Activated naive CD4-positive, alpha-beta T cell treated with anti-CD3 and anti-CD28 coated beads for 36 hours (primary cell): ENCODE measurements at places on chromosomes 4 and X. TPM values are rescaled to one million over a fixed set of nuclear protein-coding genes. Genes with fewer than 3 reads are reported as not detected.

The MCF2 gene
- 0.10 TPM for total RNA-seq

The PABPC5 gene
- not detected for total RNA-seq

The PTPN13 gene
- total RNA-seq = not detected

The CLIC2 gene
- total RNA-seq = 0.74 TPM

The ASB12 gene
- 0.17 TPM for total RNA-seq

The SHISA3 gene
- 0.72 TPM for total RNA-seq

The SMR3B gene
- total RNA-seq = not detected

The F8A2 gene
- not detected for total RNA-seq

The TMEM47 gene
- not detected for total RNA-seq

The ANOS1 gene
- total RNA-seq = not detected

- no peak for DNase-seq
Observed at GRCh38 chr4:41125558-41126311, 88.6 kb downstream of the APBB2 start.

- DNase-seq = no peak
Observed at GRCh38 chr4:110920990-110921389, 298.1 kb upstream of the PITX2 start.

DNA sequence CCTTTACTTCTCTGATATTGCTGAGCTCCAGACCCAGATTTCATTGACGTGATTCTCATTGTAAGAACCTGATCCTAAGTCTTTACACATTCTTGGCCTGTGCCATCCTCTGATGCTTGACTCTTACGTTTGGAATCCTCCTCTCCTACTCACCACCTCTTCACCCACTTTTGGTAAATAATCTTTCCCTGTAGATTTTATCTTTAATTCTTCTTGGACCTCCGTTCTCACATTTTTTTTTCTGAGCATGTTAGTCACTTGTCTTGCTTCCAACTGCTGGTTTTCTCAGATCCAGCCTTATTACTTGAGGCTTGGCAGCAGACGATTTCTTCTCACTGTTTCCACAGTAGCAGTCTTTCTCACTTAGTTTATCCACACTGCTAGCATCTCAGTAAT, 12.4 kb upstream of the SH3RF1 start:
- no peak for DNase-seq

DNA sequence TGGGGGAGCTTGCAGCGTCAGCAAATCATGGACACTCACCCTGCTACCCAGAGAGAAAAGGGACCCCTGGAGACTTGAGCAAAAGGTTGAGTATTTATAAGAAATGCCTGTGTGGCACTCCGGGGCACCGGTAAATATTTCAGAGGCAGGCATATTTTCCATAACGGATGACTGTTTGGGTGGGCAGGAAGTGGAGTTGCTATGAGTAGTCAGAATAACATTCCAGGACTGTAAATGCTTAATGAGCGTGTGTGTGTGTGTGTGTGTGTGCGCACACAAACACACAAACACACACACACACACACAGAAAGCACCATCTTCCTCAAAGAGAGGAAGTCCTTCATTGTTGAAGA, 74.6 kb downstream of the MXRA5 start:
- DNase-seq = no peak

DNA sequence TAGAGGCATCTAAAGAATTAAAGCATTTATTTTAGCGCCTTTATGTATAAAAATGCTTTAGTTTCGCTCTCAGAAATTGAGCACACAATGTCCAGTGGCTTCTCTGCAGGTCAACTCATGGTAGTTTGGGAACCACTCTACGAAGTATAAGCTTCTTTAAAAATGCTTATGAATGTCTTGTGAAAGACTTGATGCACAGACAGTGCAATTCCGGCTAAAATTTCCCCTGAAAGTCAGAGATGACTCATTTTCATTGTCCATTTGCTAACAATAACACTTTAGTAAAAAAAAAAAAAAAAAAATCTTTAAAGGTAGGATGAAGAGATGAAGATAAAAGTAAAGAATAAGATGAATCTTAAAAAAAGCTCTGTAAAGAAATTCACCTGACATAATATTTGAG, 117.2 kb downstream of the PDHA2 start:
- DNase-seq = no peak

- no peak for DNase-seq
Observed at GRCh38 chr4:152117520-152117919, 356.7 kb upstream of the GATB start.

- DNase-seq = no peak
Observed at GRCh38 chrX:152259150-152259549, 120.8 kb upstream of the MAGEA10 start.

- no peak for DNase-seq
Observed at GRCh38 chrX:790041-790506, 159.5 kb downstream of the SHOX start.

DNA sequence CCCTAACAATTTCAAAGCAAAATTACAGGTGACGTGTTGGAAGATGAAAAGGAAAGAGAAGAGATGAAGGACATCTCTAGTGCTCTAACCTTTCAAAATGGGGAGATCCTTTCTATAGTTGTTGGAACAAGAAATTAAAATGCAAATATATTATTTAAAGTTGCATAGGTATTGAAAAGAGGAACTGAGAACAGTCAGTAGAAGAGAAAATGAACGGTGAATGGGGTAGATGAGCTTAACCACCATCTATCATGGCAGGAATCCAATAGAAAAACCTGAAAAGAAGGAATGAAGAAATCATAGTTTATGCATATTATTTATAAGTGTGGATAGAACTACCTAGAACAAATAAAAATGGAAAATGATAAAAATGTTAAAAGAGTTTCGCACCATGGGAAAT, 42.0 kb downstream of the ANXA5 start:
- no peak for DNase-seq

GRCh38 chr4:162038112-162038511, 125.7 kb downstream of the FSTL5 start:
- no peak for DNase-seq

DNA sequence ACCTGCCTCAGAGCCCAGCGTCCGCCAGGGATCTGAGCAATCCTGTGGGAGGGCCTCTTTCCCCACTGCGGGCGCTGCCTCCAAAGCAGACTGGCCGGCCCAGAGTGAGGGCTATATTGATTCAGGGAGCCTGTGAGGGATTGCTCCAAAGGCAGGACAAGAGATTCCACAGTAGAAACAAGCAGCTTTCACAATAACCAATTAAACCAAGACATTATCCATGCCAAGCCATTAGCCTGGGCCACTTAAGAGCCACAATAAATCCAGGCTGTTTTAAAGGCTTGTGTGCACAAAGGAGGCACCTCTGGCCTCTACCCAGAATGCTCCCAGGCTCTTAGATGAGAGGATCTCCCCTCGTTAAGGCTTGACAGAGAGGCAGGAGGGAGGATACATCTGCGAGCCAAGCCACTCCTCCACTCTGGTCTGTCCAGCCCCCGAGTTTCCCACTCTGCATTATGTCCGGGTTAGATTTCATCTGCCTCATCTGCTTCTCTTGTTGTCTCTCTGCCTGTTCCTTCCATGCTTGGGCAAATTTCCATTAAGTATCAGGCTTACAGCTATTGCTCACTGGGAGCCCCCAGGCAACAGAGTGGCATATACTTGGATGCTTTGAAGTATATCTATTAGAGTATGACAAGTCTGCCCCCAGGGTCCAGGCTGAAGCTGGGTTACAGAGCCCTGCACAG, 357.9 kb downstream of the UNC5C start:
- no peak for DNase-seq

DNA sequence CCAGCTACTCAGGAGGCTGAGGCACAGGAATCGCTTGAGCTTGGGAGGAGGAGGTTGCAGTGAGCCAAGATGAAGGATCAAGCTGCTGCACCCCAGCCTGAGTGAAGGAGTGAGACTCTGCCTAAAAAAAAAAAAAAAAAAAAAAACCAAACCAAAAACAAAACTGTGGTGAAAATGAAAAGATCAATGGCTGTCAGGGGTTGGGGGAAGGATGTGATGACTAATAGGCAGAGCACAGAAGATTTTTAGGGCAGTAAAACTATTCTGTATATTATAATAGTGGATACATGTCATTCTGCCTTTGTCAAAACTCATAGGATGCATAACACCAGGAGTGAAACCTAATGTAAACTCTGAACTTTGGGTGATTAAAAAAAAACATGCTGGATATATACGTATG, 69.9 kb upstream of the ELOVL6 start:
- DNase-seq = peak; percentile 33

- DNase-seq = no peak
Observed at GRCh38 chr4:128573781-128574508, 235.6 kb upstream of the JADE1 start.

DNA sequence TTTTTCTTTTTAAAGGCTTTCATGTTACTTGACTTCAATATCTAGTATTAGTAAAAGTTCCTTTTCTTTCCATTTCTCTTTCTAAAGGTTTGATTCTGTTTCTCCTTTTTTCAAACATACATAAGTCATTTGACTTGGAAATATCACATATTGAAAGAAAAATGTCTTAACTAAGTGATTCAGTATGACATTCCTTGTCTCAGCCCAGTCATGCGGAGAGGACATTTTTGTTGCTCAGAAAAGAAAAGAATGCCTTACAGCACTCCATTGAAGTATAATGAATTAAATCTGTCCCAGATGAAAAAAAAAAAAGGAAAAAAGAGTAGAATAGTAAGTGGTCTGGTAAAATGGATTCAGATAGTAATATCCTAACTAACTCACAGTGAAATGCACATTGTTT, 466.1 kb downstream of the ADGRL3 start:
- DNase-seq = no peak

GRCh38 chrX:135914404-135914803, 20.9 kb downstream of the SAGE1 start:
- DNase-seq = no peak

DNA sequence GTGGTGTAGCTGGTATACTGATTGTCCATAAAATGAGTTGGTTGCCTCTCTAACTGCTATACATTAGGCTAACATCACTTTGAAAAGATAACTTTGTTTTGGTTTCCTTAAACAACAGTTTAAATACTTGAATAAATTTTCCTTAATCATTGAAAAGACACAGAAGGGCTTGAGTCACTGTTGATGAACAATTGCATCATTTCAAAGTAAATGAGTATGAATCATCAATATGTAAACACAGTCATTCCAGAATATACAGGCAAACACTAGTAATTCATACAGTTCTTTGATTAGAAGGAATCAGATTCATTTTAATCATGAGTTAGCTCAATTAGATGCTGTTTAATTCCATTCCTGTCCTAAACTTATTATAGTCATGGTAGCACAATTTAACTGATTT, 160.6 kb downstream of the AFF2 start:
- DNase-seq = no peak

- DNase-seq = no peak
Observed at GRCh38 chrX:44422631-44423030, 79.2 kb upstream of the EFHC2 start.

GRCh38 chr4:5882947-5883346, 9.9 kb downstream of the CRMP1 start:
- DNase-seq = no peak

- DNase-seq = peak; percentile 4
Observed at GRCh38 chr4:21948347-21949072, at the start of gene KCNIP4. TSS of gene KCNIP4 (minus strand) at chr4:21948772.

- no peak for DNase-seq
Observed at GRCh38 chrX:71619986-71620385, 1.7 kb upstream of the CXCR3 start.

DNA sequence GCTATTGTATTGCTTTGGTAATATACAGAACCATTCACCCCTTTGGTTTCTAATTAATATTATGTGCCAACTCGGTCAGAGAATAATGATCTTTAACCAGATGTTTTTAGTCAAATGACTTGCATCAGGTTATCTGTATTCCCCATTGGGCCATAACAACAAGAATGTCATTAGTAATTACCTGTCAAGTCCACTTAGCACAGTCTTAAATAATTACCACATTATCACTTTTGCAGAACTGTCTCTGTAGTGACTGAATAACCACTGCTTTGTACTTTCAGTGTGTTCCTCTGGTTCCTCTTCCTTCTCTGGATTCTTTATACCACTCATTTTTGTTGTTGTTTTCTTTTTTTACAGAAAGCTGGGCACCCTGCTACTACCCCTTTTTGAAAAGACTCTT, 257.7 kb upstream of the SPOCK3 start:
- no peak for DNase-seq

- no peak for DNase-seq
Observed at GRCh38 chr4:59535541-59535940, 1664.6 kb upstream of the ADGRL3 start.

DNA sequence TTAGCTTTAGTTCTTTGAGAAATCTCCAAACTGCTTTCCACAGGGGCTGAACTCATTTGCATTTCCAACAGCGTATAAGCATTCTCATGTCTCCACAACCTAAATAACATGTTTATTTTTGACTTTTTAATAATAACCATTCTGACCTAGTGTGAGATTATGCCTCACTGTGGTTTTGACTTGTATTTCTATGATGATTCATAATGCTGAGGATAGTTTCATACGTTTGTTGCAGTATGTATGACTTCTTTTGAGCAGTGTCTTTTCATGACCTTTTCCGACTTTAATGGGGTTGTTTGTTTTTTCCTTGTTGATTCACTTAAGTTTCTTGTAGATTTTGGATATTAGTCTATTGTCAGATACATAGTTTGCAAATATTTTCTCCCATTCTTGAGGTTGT, 1833.0 kb upstream of the PCDH10 start:
- no peak for DNase-seq

DNA sequence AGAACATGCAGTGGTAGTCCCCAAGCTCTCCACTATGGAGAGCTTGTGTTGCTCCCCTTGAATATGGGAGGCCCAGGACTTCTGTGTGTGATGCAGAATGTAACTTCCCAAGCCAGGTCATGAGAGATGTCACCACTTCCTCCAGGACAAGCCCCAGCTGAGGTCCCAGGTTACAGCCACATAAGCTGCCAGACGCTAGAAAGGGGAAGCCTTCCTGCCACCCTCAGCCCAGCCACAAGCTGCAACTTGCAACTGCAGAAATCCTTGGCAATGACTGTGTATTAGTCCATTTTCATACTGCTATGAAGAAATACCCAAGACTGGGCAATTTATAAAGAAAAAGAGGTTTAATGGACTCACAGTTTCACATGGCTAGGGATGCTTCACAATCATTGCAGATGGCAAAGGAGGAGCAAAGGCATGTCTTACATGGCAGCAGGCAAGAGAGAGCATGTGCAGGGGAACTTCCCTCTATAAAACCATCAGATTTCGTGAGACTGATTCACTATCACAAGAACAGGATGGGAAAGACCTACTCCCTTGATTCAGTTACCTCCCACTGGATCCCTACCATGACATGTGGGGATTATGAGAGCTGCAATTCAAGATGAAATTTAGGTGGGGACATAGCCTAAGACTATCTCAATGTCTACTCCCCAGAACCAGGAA, 91.5 kb upstream of the DHX15 start:
- no peak for DNase-seq

GRCh38 chr4:23233596-23233995, 540.9 kb downstream of the GBA3 start:
- no peak for DNase-seq

- DNase-seq = no peak
Observed at GRCh38 chr4:108742451-108743420, 20.1 kb downstream of the ETNPPL start.

- no peak for DNase-seq
Observed at GRCh38 chr4:128582427-128582870, 227.1 kb upstream of the JADE1 start.

GRCh38 chr4:137495578-137495977, 36.7 kb downstream of the PCDH18 start:
- DNase-seq = no peak

GRCh38 chrX:119067023-119067739, 5.6 kb upstream of the CT47C1 start:
- DNase-seq = peak; percentile 72
